Renal cortical epithelial cell (primary cell): ENCODE measurements at places on chromosomes 3 and 15. TPM values are rescaled to one million over a fixed set of nuclear protein-coding genes. Genes with fewer than 3 reads are reported as not detected.
A peak's percentile ranks its signal among the peaks of the same experiment; 100 is the strongest.

The CLDN18 gene
- total RNA-seq, result not detected in 2 replicates

The GPR62 gene
- total RNA-seq, result not detected in 2 replicates

The ITPKA gene
- 4.5 and 9.7 TPM in 2 replicates for total RNA-seq

The AGBL1 gene
- not detected in 2 replicates for total RNA-seq

- peak; percentile 39 for DNase-seq
Observed at GRCh38 chr15:29736012-29736743, 86.1 kb downstream of the TJP1 start.

DNA sequence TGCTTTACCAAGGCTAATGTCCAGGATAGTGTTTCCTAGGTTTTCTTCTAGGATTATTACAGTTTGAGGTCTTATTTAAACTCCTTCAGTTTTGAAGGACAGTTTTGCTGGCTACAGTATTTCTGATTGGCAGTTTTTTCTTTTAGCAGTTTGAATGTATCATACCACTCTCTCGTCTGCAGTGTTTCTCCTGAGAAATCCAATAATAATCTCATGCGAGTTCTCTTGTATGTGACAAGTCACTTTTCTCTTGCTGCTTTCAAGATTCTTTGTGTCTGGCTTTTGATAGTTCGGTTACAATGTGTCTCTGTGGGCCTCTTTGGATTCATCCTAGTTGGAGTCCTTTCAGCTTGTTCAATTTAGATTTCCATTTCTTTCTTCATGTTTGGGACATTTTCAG lies 53.0 kb upstream of the EHHADH start:
- DNase-seq, result no peak

DNA sequence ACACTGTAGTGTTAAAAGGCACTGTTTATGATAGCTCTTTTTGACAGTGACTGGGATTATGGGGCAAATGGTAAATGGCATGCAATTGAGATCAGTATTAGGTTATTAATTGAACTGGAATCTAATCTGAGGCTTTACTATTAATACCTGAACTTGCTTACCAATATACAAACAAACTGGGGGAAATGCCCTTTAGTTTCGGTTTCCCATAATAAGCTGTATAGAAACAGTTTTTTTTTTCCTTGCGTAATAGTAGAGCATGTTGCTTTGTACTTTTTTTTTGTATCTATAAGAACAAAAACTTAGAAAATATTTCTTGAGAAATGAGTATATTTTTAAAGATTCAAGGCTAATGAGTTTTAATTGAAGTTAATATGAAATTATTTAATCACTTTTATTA lies 95.0 kb downstream of the FNDC3B start:
- no peak for DNase-seq

DNA sequence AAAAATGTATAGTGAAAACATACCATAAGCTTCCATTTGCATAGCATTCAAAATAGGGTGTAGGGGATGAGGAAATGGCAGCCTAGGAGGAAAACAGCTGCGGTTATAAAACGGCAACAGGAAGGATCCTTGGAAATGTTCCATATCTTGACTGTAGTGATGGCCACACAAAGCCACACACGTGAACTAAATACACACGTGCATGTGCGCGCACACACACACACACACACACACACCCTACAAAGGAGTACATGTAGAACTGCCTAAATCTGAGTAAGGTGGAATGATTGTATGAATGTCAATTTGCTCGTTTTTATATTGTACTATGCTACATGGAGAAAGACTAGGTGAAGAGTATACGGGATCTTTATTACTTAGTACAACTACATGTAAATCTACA lies 3.9 kb upstream of the IREB2 start:
- DNase-seq, result no peak

GRCh38 chr15:90101130-90101968 lies 919 bp downstream of the IDH2 start:
- peak; percentile 53 for DNase-seq

DNA sequence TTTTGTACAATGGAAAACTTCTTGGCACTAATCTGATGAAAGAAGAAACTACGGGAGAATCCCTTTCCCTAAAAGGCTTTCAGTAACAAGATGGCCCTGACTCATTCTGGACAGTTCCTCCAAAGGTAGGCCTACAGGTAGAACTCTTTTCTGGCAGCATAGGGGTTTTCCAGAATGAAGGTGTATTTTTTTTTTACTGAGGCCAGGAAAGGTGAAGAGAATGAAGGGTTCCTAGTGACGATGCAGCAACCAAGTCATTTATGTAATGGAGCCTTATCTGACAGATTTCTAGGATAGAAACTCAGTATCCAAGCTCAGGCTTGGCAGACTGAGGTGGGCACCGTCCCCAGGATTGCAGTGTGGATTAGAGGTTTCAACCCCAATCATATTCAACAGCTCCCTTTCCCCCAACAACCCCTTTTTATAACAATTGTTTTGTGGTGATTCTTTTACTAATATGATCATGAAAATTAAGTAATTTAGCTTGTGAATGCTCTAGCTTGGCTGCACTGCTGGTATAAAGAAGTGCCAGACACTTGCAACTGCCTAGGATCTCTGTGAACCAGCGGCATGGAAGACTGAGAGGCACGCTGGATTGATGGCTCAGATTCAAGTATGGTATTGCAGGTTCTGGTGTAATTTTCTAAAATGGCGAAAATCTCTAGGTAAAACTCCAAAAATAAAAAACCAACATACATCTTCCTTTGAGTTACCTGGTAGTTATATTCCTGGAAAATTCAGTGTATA lies 8.7 kb upstream of the TRIM69 start:
- DNase-seq, result no peak

DNA sequence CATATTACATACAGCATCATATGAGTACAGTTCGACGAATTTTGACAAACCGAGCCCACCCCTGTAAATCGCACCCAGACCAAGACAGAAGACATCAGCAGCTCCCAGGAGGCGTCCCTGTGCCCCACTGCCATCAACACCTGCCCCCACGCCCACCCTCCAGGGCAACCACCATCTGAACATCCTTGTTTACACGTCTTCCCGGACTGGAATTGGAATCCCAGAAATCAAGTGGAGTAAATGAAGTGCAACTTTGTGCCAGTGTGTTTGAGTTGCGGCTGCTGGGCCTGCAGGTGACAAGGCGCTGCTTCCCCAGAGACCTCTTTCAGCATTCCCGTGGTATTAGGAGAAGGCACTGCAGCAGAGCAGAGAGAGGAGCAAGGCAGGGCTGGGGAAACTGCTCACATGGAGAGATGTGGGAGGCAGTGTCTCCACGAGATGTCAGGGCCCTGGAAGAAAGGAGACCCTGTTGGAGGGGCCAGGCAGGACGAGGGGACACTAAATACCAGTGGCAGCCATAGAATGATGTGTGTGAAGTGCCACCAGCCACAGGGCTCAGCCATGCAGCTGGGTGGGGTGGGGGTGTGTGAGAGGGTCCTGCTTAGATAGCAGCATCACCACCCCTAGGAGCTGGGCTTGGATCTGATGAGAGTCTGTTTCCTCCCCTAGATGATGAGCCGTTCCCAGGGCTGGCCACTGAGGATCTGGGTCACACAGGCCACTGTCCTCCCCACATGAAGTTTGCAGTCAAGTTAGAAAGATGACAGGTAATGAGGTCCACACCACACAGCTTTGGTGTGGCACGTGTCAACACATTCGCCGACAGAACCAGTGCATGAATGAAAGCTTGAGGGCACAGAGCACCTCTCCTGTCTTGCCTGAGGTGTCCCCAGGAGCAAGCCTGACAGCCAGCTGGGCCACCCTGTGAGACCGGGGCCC lies 33.4 kb upstream of the PCSK6 start:
- DNase-seq, result no peak

GRCh38 chr15:100711516-100712021 lies 109.2 kb downstream of the ASB7 start:
- DNase-seq, result no peak

- no peak for DNase-seq
Observed at GRCh38 chr3:49279376-49279775, 2.3 kb upstream of the C3orf62 start.
